Nucleus accumbens (tissue), 56 donors: ENCODE measurements at places on chromosomes 2 and 18.

DNA sequence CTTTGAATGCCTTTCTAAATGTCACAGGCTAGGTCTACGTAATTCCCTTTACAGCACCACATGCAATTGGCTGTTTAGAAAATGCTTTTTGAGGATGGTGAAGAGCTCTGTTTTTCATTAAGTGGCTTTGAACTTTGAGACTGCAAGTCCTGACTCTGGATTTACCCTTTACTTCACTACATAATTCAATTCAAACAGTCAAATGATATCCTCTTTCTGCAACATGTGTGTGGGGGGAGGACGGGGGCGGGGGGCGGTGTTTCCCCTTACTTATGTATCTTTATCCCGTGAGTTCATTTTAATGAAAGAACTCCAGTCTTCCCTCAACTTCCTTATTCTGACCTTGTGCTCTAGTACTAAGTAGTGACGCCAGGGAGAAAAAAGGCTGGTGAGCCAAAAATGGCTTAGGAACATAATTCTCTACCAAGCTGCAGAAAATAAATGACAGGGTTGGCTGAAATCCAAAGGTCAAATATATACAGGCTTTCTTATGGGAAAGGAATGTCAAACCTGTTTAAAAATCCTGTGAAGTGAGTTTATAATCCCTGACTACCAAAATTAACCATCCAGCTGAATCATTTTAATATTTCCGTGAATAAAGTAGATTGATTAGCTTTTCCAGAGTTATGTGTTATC lies 119.6 kb downstream of the SLC8A1 start:
- no peak for DNase-seq

DNA sequence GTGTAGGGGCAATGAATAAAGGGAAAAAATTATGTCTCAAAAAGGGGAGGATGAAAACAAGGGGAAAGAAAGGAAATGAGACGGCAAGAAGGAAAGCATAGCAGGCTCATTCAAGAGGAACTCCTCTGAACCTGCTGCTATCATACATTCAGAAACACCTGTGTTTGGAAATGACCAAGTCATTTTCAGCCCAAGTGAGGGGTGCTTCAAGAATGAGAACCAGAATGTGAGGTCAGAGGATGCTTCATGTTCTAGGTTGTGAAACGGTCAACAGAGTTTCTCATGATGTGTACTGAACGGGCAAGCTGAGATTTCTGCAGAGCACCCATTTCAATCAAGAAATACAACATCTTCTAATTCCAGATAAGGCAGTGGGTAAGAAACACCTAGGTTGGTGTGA lies 1367.2 kb upstream of the CELF4 start:
- DNase-seq, result no peak

GRCh38 chr2:123073371-123073770 lies 951.7 kb upstream of the CNTNAP5 start:
- DNase-seq, result no peak

- DNase-seq, result no peak
These were observed 562.1 kb upstream of the KLHL29 start for GRCh38 chr2:22822835-22823234.

GRCh38 chr2:17057109-17058017 lies 391.7 kb upstream of the CYRIA start:
- DNase-seq, result no peak

- no peak for DNase-seq
These were observed 860.4 kb upstream of the CRIM1 start for GRCh38 chr2:35495182-35495581.

- no peak for DNase-seq
These were observed 141.4 kb upstream of the SERTAD2 start for GRCh38 chr2:64795024-64795592.

DNA sequence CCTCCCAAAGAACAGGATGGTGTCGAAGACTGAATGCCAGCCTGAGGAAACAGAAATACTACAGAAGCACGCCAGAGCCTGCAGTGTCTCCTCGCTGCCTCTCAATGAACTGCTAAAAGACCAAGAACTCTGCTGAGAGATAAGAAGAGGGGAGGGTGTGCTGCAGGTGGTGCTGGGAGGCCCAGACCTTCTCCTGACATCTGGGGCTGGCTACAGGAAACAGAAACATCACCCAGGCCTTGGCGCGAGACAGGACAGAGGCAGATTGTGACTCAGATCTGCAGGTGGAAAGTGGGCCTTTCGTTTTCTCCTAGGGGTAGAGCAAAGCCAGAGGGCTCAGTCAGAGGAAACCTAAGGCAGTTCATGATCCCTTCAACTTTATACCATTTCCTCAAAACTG lies 250.3 kb upstream of the TCF4 start:
- DNase-seq, result no peak

GRCh38 chr2:105598829-105599698 lies 145.6 kb upstream of the NCK2 start:
- DNase-seq, result no peak
